ENCODE measurements at places on chromosomes 2 and 18.
A peak's percentile ranks its signal among the peaks of the same experiment; 100 is the strongest.

DNA sequence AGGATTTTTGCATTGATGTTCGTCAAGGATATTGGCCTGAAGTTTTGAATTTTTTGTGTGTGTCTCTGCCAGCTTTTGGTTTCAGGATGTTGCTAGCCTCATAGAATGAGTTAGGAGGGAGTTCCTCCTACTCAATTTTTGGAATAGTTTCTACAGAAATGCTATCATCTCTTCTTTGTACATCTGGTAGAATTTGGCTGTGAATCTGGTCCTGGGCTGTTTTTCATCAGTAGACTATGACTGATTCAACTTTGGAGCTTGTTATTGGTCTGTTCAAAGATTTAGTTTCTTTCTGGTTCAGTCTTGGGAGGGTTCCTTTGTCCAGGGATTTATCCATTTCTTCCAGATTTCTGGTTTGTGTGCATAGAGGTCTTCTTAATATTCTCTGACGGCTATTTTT, 166.7 kb downstream of the ST6GAL2 start:
- no peak for DNase-seq

DNA sequence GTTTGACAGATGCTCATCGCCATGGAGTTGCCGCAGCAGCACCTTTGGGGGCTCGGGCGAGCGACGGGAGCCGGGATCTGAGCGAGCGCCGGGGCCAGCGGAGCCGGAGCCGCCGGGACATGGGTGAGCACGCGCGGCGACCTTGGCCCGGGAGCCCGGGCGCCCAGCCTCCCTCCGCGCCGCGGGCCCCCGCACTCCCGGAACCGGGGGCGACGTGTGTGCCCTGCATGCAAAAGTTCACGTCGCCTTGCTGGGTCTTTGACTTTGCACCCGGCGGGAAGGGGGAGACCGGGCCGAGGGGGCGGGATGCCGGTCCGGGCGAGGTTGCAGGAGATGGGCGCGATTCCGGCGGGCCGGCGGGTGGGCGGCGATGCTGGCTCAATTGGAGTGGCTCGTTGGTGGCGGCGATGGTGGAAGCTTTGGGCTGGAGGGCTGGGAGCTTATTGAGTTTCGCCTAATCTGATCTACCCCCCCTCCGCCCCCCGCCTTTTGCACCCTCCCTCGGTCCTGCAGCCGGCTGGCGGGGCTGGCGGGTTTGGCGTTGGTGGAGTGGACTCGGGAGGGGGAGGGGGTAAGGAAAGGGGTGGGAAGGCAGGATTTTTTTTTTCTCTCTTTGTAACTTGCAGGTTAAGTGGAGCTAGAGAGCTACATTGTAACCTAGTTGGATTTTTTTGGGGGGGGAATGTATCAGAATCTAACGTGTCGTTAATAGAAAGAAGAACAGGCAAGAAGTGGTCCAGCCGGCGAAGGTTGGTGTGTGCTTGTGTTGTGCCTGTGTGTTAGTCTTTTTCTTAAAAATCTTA, at the start of gene SETBP1:
TSS of gene SETBP1 (plus strand) at position 616 of the 803 bp plus-strand sequence. CDS start 20,459 bp downstream, outside the sequence.
- DNase-seq: peak; percentile 69

- no peak for DNase-seq
These were observed 35.0 kb upstream of the IL1R2 start for GRCh38 chr2:101956465-101957438.

DNA sequence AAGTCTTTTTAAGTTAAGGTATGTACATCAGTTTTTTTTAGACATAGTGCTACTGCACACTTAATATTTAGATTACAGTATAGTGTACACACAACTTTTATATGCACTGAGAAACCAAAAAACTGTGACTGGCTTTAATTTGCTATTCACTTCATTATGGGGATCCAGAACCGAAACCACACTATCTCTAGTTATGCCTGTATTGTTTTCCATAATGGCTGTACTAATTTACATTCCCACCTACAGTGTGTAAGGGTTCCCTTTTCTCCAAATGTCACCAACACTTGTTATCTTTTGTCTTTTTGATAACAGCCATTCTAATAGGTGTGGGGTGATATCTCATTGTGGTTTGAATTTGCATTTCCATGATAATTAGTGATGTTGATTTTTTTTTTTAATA, 213.4 kb upstream of the CCDC150 start:
- no peak for DNase-seq

GRCh38 chr2:65511306-65511705, 78.9 kb upstream of the SPRED2 start:
- no peak for DNase-seq

- DNase-seq: no peak
These were observed 27.7 kb downstream of the SERPINB8 start for GRCh38 chr18:63997606-63998005.

DNA sequence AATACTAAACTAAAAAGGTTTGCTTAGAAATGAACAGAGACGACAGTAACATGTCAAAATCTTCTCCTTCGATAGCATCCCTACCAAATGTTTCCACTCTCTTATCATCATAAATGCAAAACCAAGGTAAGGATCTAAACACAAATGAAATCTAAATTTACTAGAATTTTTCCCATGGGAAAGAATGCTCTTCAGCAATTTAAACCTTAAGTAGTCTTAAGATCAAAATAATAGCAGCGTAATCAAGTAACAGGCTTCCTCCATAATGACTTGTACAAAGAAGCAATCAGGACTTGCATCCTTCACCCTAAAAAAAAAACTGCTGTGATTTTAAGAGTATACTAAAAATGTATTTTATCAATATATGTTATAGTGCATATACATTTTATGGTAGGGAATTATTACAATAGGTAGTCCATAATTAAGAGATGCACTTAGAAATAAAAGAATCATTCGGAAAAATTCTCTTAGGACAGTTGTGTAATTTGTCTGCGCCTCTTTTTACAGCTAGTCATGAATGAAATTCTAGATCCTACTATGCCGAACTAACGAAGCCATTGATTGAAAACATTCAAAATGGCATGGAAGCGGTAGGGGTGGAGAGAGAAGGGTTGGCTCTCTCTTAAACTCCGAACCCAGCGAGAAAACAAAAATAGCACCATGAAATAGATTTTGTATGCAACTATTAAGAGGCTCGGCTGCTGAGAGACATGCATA, 1.3 kb downstream of the PGAP1 start:
- no peak for DNase-seq
